M059J (cell line): ENCODE measurements at places on chromosomes 3 and 15. TPM values are rescaled to one million over a fixed set of nuclear protein-coding genes. Genes with fewer than 3 reads are reported as not detected.
A peak's percentile ranks its signal among the peaks of the same experiment; 100 is the strongest.

GRCh38 chr3:136444581-136444980 lies 194.4 kb downstream of the PCCB start:
- DNase-seq: no peak

- no peak for DNase-seq
Measured at GRCh38 chr3:130950124-130950523, 56.2 kb downstream of the ATP2C1 start.

DNA sequence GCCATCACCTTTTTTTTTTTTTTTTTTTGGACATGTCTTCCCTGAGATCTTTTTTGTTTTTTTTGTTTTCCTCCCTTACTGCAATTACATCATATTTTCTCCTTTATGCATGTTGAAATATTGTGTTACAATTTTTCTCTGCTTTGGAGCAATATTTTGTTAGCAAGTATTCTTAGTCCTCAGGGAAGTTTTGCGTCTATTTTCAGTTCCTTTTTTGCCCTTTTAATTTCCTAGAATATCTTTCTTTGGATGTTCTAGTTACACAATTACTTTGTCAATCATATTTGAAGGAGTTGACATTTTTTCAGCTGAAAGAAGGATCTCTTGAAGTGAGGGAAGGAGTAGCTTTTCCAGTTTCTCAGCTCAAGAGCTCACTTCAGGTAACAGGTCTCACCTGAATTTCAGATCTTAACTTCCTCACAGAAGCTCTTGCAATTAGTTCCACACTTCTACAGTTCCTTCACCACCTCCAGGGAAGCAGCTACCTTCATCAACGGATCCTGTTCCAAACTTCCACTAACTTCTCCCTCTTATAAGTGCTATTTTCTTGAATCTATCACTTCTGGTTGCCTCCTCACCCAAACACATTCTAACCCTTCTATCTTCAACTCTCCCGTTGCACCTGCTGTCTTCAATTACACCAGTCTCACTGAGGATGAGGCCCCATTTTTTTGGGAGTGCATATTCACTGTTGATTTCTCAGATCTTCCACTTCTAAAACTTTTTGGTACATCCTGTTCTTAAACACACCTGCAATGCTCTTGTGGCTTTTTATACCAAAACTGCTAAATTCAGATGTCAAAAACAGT lies 57.8 kb upstream of the CPOX start:
- DNase-seq: no peak

DNA sequence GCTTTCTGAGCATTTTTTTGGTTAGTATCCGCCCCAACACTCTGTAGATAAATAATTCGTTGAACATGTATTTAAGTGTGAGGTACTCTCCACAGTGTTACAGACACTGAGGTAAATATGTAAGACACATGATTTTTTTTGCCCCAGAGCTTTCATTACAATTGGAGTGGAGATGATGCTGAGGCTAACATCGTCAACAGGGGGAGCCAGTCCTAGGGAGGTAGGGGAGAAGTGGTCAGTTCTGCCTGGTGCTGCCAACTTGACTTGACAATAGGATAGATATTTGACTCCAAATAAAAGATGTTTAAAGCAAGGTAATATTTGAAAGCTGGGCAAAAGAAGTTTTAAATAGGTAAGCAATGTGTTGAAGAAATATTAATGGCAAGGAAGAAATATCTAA lies 295.7 kb downstream of the UNC13C start:
- DNase-seq: no peak

DNA sequence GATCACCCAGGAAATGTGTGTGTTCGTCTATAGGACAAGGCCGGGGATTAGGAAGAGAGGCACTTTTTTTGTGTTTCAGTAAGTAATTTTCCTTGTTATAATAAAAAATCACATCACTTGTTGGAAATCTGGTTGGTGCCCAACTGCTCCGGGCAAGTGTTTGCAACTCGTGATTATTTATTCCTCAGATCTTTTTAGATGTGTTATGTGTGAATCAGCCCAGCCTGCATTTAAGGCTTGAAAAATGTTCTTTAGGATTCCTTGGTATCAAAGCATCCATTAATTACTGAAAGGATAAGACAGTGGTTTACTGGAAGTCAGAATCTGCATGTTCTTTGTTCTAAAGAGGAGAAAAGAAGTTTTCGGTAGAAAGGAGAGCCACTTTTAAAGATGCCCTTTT lies 345.6 kb downstream of the FEZF2 start:
- peak; percentile 28 for DNase-seq

DNA sequence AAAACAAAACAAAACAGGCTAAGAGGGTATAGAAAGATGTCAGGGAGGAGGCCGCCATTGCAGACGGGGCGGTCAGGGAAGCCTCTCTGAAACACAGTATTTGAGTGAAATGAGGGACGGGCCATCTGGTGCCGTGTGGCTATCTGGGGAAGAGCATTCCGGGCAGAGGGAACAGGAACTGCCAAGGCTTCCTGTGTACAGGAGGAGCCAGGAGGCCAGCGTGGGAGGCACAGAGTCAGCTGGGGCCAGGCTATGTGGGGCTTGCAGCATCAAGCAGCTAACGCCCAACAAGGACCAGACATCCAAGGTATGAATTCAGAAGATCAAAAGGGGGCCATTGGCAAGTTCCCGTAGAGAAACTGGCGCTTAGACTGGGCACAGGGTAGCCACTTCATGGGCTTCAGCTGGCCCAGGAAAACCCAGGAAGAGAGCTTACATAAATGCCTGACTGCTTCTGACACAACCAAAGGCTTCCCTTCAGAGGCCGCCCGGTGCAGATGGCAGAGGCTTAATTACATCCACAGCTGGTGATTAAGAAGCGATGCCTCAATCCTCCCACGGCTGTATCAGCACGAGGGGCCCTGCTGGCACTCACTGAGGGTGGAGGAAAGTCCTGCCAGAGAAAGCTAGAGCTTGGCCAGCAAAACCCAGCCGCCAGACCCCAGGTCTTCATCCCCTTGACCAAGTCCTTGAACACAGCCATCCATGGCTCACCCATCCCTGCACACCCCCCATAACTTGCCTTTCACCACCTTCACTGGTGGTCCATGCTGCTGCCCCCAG lies 144.9 kb downstream of the MEGF11 start:
- no peak for DNase-seq

DNA sequence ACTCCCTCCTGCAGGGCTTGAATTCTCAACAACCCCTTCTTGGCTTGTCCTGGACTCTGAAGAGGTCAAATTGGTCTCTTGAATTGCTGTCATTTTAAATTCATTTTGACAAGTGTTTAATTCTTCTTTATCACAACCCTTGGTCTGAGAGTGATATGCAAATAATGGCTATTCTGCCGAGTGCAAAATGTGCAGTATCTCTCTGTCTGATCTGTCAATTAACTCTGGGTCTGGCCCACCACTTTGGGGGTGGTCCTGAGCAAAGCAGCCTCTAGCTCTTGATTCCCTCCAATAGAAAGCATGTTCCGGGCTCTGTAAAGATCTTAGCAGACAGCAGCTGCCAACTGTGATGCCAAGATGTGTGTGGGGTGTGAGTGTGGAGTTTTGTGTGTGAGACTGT lies 2.2 kb upstream of the IGDCC3 start:
- no peak for DNase-seq

GRCh38 chr3:171255236-171255806 lies 204.9 kb downstream of the TNIK start:
- DNase-seq: no peak

GRCh38 chr3:100697723-100698285 lies 11.5 kb upstream of the TFG start:
- no peak for DNase-seq

DNA sequence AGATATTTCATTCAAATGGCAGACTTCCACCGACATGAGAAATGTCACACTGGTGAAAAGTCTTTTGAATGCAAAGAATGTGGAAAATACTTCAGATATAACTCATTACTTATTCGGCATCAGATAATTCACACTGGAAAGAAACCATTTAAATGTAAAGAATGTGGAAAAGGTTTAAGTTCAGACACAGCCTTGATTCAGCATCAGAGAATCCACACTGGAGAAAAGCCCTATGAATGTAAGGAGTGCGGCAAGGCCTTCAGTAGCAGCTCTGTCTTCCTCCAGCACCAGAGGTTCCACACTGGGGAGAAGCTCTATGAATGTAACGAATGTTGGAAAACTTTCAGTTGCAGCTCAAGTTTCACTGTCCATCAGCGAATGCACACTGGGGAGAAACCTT lies 8.6 kb upstream of the ZNF621 start:
- no peak for DNase-seq

Gene AADACL2
- total RNA-seq: not detected in 2 replicates

DNA sequence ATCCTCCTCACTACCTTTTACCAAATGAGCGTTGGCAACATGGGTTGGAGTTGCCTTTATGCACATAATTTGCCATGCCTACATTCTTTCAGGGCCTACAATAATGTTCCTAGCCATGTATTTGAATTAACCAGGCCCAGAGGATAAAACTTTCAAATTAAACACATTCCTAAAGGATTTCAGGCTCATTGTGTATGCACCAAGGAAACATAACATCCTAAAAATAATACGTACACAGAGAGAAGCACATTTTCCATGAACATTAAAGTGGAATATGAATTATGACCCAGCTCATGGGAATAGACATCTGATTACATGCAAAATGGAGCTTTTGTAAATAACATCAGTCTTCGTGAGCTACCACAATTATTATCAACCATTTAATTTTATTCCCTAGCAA lies 203.3 kb downstream of the RORA start:
- no peak for DNase-seq

Gene CIB2
- 1.9 and 2.2 TPM in 2 replicates for total RNA-seq

Gene DOCK3
- total RNA-seq: 0.52 and 1.0 TPM in 2 replicates

DNA sequence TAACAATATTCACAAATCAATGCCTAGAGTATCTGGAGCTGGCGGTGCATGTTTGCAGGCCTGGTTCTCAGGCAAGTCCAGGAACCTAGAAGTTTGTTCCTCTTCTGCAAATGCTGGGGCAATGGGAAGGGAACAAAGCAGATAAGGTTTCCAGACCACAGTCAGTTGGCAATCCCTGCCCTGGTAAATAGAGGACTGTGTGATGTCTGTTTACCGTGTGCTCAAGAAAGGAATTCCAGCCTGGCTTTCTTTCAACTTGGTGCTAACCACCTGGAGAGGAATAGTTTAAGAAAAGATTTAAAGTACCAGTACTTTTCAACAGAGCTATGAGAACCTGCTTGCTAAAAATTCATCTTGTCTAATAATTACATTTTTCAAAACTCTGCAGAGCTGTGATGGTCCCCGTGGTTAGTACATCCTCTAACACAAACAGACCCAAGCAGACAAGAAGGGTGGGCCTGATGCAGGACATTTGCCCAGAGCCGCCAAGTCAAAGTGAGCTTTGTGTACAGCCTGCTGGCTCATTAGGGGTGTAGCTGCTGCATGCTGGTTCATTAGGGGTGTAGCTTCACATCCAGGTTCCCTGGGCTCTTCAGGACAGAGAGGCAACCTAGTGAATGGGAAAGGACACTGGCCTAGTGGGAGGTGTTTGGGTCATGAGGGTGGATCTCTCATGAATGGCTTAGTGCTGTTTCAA lies 220.5 kb downstream of the SQOR start:
- peak; percentile 67 for DNase-seq

DNA sequence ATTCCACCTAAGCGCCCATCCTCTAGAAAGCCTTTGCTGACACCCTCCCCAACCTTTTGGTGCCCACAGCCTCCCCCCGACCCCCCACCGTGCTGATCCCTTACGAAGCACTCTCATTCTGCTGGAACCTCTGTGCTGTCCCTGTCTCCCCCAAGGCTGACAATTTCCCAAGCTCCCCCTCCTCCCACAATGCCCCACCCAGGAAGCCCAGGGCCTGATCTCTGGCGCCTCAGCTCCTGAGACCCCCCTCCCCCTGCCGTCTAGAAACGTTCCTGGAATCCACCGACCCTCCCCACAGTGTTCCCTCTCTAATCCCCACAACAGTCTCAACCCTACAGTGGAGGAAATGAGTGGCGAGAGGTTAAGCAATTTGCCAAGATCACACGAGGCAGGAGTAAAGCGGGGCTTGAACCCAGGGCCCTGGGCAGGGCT lies 18.3 kb downstream of the MYL3 start:
- no peak for DNase-seq

- DNase-seq: no peak
Measured at GRCh38 chr3:33006081-33006480, 54.6 kb downstream of the CCR4 start.

GRCh38 chr3:118884748-118885206 lies 149.9 kb downstream of the IGSF11 start:
- peak; percentile 51 for DNase-seq

DNA sequence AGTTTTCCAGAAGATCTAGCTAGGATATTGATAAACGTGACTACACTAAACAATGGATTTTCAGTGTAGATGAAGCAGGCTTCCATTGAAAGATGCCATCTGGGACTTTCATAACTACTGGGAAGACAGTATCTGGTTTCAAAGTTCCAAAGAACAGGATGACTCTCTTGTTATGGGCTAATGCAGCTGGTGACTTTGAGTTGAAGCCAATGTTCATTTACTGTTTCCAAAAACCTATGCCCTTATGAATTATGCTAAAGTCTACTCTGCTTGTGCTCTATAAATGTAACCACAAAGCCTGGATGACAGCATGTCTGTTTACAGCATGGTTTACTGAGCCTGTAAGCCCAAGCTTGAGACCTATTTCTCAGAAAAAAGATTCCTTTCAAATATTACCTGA lies 245.4 kb downstream of the GBE1 start:
- no peak for DNase-seq

Gene ACP3
- total RNA-seq: 0.52 and 1.9 TPM in 2 replicates

- no peak for DNase-seq
Measured at GRCh38 chr15:91345736-91346135, 245.7 kb downstream of the SV2B start.

DNA sequence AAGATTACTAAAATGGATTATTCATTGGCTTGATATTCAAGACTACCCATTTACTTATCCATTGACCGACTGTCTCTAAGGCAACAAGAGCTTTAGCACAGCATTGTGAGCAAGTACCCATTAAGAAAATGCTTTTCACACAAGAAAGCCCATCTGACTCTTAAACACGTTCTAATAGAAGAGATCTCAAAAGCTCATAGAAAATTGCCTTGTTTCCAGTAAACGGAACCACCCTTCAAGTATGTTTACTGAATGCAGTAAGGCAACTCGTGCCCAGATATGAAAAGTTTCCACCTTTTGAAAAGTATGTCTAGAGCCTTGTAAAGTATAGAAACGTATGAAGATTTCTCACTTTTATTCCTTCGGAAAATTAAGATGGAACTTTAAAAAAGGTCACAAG lies 655.3 kb upstream of the ALCAM start:
- DNase-seq: no peak

Gene NANOGP8
- total RNA-seq: not detected in 2 replicates

DNA sequence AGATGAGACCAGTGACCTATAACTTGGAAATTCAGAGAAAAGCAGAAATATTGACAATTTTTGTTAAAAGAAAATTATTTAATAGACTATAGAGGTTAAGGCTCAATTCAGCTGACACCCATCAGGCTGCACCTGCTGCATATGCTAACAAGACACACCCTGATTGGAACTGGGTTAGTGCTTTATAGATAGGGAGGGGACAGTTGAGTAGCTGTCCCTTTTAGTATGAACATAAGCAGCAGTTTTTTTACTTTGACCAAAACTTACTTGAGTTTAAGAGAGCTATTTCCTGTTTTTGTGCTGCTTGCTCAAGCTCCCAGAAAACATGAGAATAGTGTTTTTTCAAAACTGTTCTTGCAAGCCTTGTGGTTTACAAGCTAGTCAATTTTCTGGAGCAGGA lies 292.6 kb downstream of the LRRC3B start:
- DNase-seq: no peak

GRCh38 chr3:53806182-53807116 lies 39.8 kb downstream of the CHDH start:
- peak; percentile 66 for DNase-seq

Gene ADGRG7
- not detected in 2 replicates for total RNA-seq
